ENCODE measurements at places on chromosomes 4 and X.

DNA sequence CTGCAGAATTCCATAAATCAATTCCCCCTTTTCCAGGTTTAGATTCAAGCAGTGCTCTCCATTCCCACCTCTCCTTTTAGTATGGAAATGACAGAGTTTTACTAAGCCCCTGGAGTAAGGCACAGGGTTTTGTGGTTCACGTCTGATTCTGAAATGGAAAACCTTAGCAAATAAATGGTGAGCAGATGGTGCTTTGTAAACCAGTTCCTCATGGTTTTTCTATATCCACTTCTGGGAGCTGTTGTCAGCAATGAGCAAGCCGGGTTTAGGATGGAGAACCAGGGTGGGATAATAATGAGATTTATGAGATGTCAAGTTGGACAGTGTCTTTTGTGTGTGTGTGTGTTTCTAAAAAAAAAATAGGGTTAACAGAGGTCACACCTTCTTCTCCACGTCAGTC is 113.8 kb upstream of the RBPJ start:
- DNase-seq, result no peak

DNA sequence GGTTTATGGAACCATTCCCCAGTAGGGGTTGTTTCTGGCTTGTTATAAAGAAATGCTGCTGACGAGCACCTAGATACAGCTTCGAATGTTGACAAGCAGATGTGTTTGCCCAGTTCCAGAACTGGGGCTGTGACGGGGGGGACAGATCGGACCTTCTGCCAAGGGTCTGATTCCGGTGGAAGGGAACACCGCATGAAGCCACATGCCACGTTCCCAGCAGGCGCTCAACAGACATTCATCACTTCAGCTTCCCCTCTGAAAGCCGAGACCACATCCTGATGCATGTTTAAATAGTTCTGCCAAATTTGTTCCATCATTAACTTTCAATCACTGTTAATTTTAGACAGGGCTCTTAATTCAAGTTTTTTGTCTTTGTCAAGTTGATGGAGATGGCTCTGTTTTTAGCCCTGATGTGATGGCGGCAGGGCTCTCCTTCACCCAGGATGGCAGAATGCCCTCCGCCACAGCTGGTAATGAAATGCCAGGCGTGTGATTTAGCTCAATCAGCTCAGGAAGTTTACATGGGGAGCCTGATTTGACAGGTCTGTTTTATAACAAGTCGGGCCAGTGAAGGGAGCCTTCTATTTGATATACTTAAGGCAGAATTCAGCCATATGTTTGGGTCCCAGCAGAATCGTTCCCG is 57.4 kb downstream of the PSAPL1 start:
- no peak for DNase-seq

DNA sequence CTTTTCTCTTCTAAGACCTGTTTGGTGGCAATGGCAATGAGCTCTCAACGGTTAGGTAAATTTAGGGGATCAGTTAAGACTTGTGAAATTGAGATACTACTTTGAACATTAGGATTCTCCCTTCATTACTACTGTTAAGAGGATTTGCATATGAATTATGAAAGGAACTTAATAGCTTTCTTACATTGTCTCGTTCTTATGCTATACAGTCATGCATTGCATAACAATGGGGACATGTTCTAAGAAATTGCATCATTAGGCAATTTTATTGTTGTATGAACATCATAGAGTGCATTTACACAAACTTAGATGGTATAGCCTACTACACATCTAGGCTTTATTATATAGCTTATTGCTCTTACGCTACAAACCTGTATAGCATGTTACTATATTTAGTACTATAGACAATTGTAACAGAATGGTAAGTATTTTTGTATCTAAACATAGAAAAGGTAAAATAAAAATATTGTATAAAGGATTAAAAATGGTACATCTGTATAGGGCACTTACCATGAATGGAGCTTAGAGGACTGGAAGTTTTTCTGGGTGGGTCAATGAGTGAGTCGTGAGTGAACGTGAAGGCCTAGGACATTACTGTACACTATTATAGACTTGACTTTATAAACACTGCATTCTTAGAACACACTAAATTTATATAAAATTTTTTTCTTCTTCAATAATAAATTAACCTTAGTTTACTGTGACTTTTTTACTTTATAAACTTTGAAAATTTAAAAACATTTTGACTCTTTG is 62.5 kb downstream of the PAQR3 start:
- DNase-seq, result no peak

DNA sequence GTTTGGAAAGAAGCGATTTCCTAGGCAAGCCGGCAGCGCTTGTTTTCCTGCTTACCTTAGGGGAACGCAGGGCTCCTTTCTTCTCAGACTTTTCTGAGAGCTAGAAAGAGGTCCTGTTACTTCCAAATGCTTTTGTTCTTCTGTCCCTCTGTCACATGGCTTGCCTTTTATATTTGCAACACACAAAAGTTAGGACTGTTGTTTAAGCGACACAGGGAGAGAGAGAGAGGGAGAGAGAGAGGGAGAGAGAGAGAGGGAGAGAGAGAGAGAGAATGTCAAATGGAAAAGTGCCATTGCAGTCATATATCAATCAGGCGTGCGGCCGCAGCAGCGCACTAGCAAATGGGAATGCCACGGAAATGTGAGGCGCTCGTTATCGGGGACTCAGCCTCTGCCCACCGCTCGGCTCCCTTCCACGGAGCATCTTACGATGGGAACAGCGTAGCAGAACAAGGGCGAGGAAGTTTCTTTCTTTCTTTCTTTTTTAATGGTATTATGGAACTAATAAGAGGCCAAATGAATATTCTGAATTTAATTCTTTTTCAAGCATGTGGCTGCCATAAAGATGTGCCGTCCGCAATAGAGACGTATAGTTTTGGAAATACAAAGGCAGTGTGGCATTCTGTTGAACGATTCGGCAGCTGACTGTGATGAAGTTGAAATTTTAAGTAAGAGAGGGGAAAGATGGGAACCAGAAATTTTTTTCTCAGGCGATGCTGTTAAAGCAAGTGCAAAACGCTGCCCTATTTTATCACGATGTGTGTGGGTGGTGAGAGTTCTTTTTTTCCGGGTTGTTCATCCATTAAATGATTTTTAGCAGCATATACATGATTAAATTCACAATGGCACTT is at the start of gene NDP:
Gene NDP, minus strand, starts transcription at position 142 of the 851 bp plus-strand sequence. CDS start 14,745 bp downstream, outside the sequence.
- DNase-seq, result no peak

- no peak for DNase-seq
Observed at GRCh38 chrX:16788477-16788876, 2.2 kb downstream of the TXLNG start.

DNA sequence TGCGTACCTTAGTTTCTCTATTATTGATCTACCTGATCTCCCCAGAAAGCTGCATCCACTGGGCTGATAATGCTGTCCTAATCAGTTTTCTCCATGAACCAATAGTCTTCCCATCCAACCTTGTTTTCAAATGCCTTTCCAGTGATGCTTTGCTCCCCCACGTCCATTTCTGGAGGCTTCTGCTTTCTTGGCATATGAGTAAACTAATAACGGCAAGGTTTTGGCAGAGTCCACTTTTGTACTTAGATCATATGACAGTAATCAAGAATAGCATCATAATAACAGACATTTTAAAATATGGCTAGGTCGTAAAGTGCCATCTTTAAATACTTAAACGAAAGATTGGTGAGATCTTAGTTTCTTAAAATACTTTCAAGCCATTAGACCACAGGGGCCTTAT is 38.4 kb upstream of the FAM9B start:
- no peak for DNase-seq

DNA sequence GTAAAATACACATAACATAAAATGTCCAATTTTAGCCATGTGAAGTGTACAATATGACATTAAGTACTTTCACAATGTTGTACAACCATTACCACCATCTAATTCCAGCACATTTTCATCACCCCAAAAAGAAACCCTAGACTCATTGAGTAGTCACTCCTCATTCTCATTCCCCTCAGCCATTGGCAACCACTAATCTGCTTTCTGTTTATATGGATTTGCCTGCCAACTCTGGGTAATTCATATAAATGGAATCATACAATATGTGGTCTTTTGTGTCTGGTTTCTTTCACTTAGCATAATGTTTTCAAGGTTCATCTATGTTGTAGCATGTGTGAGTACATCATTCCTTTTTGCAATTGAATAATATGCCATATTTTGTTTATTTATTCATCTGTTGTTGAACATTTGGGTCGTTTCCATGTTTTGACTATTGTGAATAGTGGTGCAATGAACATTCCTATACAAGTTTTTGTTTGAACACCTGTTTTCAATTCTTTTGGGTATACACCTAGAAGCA is 43.0 kb downstream of the EIF2S3 start:
- DNase-seq, result no peak

DNA sequence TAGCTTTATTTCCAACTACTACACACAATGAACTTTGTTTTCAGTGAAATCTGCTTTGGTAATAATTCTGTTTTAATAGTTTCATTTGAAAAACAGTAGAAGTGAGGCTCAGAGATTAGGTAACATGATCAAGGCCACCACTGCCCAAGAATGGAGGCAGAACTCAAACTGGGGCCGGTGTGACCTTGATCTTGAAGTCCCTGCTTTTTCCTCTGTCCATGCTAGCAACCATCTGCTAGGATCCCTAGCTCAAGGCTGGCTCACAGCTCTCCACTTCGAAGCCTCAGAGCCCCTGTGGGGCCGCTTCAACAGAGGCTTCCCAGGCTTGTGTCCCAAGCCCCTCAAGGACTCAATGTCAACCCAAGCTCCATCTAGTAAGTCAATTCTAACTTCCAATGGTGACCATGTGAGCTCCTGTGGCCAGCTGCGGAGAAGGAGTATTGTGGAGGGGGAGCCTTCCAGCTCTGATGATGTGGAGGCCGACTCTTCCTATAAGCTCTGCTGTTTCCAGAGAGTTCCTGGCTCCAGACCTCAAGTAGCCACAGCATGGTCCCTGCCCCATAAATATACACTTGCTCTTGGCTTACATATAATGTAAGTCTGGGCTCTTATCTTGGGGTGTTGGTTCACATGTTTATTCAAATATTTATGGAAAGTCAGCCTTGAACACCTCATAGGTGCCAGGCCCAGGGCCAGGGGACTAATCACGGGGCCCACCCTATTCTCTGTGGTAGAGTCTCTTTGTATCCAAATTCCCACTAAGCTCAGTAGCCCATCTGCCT is 14.9 kb downstream of the ELF4 start:
- DNase-seq, result no peak

DNA sequence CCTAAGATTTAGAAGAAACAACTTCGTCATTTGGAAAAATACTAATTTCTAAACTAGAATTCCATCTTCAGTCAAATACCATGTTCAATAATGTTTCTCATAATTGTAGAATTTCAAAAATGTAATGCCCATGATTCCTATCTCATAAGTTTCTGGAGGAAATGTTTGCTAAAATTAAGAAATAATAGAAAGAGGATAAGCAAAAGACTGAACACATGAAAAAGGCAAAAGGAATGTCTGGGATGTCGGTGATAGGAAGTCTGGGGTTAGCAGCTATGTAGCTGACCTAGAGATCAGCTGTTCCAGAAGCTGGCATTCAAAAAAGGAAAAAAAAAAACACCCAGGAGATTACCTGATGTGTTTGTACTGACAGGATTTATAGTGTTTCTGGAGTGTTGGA is 18.9 kb upstream of the PCDH10 start:
- DNase-seq, result no peak

GRCh38 chrX:94492541-94492940 is 818.5 kb downstream of the FAM133A start:
- DNase-seq, result no peak
